ENCODE measurements at places on chromosomes 5 and 9. TPM values are rescaled to one million over a fixed set of nuclear protein-coding genes. Genes with fewer than 3 reads are reported as not detected.

FBP2 gene
- 0.74 TPM for total RNA-seq

IL4 gene
- not detected for total RNA-seq

ADAMTS6 gene
- 43.1 TPM for total RNA-seq

PCDHA9 gene
- total RNA-seq: 2.3 TPM

RANBP17 gene
- total RNA-seq: 63.9 TPM

MOB3B gene
- total RNA-seq: 23.2 TPM

GRM6 gene
- 0.47 TPM for total RNA-seq

ARL14EPL gene
- not detected for total RNA-seq

GPR151 gene
- total RNA-seq: not detected

IFNK gene
- total RNA-seq: not detected

PCDHGA11 gene
- 8.4 TPM for total RNA-seq

GFRA3 gene
- 6.3 TPM for total RNA-seq

PCDHB16 gene
- 3.3 TPM for total RNA-seq

TLN1 gene
- 201 TPM for total RNA-seq

ZNF354C gene
- 4.8 TPM for total RNA-seq

SAPCD2 gene
- total RNA-seq: 1.7 TPM

RARS1 gene
- 73.3 TPM for total RNA-seq

LHX2 gene
- total RNA-seq: 2.0 TPM

SH2D3C gene
- total RNA-seq: 9.6 TPM

IL33 gene
- 3.6 TPM for total RNA-seq

FOXD4L6 gene
- not detected for total RNA-seq

CYSRT1 gene
- total RNA-seq: 5.6 TPM

FABP6 gene
- 1.5 TPM for total RNA-seq

EFCAB9 gene
- 5.5 TPM for total RNA-seq

GMCL2 gene
- total RNA-seq: 11.0 TPM

CTSL gene
- 100 TPM for total RNA-seq

CTXN3 gene
- not detected for total RNA-seq

KCNV2 gene
- 4.3 TPM for total RNA-seq
